ENCODE measurements at places on chromosomes 12 and 14. TPM values are rescaled to one million over a fixed set of nuclear protein-coding genes. Genes with fewer than 3 reads are reported as not detected.

DNA sequence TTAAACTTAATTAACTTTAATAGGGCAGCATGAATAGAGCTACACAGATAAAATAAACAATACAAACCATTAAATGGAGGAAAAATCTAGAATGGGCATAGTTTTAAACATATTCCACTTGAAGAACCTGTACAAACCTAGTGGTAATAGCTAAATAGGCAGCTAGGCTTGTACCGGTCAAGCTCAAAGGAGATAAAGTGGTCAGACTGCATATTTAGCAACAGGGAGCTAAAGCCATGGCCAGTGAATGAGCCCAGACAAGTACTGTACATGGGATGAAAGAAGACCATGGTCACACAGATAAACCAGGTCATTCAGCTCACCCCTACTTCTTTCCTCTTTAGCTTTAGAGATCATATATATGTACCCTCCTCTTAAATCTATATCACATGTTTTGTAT is 186.6 kb upstream of the KRR1 start:
- DNase-seq: no peak

GRCh38 chr12:121989276-121990113 is 32.2 kb upstream of the BCL7A start:
- no peak for DNase-seq

DNA sequence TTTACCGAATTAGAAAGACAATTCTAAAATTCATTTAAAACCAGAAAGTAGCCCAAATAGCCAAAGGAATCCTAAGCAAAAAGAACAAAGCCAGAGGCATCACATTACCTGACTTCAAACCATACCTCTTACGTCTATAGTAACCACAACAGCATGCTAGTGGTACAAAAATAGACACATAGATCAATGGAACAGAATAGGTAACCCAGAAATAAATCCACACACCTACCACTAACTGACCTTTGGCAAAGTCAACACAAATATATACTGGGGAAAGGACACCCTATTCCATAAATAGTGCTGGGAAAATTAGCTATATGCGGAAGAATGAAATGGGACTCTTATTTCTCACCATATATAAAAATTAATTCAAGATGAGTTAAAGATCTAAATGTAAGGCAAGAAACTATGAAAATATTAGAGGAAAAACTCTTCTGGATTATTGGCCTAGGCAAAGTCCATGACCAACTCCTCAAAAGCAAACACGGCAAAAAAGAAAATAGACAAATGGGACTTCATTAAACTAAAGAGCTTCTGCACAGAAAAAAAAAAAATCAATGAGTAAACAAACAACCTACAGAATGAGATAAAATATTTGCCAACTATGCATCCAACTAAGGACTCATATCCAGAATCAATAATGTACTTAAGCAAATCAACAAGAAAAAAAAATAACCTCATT is 568.9 kb downstream of the SOX5 start:
- DNase-seq: no peak

- DNase-seq: no peak
Observed at GRCh38 chr14:86065407-86065806, 535.5 kb downstream of the FLRT2 start.

DCTN2 gene
- polyA plus RNA-seq: 211 TPM

CALCOCO1 gene
- polyA plus RNA-seq: 28.7 TPM

PPM1A gene
- polyA plus RNA-seq: 40.8 TPM

OTX2 gene
- not detected for polyA plus RNA-seq
